Right ventricle myocardium inferior (tissue), 1 donor: ENCODE measurements at places on chromosomes 1 and 21. TPM values are rescaled to one million over a fixed set of nuclear protein-coding genes. Genes with fewer than 3 reads are reported as not detected.

CASQ1 gene
- 27.0 TPM for total RNA-seq

ASCL5 gene
- total RNA-seq = not detected

NSL1 gene
- 26.7 TPM for total RNA-seq

AIM2 gene
- total RNA-seq = 0.51 TPM

LAPTM5 gene
- total RNA-seq = 31.5 TPM
